ENCODE measurements at places on chromosomes 6 and 20.
A peak's percentile ranks its signal among the peaks of the same experiment; 100 is the strongest.

GRCh38 chr6:139855671-139856311, 481.3 kb upstream of the CITED2 start:
- DNase-seq, result no peak

GRCh38 chr6:148250975-148251685, 91.5 kb upstream of the SASH1 start:
- peak; percentile 55 for DNase-seq

DNA sequence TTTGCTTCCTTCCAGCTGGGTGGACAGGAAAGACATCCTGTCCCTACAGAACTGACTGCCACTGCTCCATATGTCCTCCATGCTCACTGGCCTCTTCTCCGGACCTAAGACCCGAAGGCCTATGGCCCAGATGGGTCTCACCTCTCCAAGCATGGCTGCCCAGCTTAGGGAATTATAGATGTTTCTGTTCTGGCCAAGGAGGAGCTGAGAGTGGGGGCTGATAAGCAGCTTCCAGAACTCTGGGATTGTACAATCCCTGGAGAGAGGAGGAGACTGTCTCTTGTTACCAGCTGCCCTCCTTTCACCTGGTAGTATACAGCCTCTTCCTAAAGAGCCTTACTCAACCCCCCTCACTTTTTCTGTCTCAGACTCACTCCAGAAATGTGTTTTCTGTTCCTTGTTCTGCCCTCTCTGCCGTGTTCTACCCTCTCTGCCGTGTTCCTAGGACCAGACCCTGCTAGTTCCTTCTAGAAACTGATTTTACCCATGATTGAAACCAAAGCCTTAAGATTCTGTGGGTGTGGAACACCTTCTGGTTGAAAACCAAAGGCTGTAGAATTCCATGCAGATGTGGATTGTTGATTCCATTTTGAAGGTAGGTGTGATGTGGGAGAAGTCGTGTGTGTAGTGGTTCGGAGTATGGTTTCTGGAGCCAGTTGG, 28.7 kb downstream of the ANKS1A start:
- DNase-seq, result no peak

GRCh38 chr6:722077-722524, 29.2 kb upstream of the EXOC2 start:
- peak; percentile 74 for DNase-seq

GRCh38 chr6:163186527-163186926, 228.0 kb upstream of the QKI start:
- DNase-seq, result no peak

DNA sequence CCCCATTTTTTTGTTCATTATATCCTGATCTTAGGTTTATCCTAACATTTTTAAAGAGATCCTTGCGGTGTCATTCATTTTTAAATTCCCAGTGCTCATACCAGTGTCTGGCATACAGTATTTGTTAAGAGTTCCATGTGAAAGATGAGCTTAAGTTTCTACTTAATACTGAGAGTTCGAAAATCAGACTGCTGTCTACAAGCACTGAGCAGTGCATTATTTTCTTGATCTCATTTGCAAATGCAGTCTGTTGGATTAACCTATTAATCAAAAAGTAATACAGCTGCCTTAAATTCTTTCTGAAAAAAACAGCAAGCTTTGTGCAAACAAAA, 663 bp downstream of the COQ3 start:
- DNase-seq, result no peak

DNA sequence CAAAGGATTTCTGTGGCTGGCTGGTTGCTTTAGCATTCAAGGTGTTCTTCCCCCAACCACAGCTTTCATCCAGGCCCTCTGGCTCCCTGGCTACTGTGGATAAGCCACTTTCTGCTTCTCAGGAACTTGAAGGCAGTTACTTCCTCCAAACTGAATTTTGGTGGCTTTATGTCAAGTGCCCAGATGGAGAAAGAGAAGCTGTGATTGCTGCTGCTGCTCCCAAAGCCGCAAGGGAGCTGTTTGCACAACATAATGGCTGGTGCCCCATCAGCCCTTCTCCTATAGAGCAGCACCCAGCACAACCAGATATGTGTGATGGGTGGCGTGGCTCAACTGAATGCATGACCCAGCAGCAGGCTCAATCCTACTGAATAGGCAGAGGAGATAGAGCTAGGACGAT, 465.2 kb downstream of the MAFB start:
- no peak for DNase-seq

DNA sequence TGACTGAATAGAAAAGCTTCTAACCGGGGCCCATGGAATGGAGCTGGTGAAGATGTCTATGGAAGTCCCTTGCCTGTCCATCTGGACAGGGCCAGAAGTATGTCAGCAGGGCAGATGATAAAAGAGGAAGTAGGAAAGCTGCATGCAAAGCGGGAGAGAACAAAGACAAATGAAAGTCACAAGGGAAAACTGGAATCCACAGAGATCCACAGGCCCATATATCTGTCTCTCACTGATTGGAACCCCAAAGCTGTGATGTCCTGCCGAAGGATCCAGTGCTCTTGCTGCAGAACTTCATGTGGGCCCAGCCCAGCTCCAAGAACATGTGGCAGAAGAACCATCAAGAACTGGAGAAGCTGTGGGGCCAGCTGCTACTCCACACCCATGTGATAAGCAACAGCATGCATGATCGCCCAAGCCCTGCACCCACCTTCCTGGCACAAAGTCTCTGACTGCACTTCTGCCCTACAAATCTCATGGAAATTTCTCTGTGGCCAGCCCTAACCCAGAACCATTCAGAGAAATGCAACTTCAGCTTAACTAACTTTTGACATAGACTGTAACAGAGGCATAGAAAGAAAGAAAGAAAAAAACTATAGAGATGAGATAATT, 716.0 kb downstream of the KIF16B start:
- DNase-seq, result no peak

DNA sequence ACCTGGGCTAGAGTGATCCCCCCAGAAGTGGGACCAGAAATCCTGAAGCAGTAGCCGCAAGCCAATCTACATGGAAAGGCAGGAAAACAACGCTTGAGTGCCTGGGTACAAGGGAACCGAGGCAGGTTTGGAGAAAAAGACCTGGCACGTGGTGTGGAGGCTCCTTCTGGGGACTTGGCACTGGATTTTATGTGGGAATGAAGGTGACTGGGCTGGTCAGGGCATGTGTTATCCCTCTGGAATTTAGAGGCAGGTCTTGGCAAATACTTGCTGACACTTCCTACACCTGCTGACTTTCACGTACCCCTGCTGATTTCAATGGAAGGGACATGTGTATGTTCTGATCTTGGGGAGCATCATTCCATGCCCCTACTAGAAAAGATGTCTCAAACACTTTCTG, 25.0 kb upstream of the FAM217A start:
- no peak for DNase-seq

DNA sequence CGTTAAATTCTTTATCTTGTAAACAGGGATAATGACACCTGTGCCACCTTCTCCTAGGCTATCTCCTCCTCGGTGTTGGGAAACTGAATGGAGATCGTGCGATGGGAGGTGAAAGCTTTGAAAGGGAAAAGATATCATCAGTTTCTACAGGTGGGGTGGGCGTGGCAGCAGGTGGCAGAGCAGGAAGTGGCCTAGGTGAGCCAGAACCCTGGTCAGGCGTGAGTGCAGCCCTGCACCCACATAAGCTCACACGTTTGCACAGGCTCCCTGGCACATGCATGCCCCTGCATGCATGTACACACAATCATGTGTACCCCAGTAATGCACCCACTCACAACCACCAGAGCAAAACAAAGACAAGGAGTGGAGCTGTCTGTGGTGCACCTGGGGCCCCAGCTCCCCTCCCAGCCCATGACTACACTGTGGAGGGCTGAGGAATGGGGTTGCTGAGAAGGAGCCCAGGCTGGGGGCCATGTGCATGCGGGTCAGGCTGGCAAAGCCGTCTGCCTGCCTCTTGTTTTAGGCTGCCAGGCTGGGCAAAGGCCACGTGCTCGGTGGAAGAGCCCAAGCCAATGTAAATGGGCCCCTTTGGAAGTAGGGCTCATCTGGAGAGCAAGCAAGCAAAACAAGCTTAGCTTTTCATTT, 61.5 kb downstream of the TFAP2C start:
- no peak for DNase-seq

DNA sequence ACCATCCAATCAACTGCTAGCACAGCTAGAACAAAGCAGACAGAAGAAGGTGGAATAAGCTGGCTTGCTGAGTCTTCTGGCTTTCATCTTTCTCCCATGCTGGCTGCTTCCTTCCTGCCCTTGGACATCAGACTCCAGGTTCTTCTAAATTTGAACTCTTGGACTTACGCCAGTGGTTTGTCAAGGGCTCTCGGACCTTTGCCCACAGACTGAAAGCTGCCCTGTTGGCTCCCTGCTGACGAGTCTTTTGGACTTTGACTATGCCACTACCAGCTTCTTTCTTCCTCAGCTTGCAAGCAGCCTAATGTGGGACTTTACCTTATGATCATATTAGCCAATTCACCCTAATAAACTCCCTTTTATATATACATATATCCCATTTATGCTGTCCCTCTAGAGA, 164.1 kb upstream of the GJE1 start:
- DNase-seq, result no peak

DNA sequence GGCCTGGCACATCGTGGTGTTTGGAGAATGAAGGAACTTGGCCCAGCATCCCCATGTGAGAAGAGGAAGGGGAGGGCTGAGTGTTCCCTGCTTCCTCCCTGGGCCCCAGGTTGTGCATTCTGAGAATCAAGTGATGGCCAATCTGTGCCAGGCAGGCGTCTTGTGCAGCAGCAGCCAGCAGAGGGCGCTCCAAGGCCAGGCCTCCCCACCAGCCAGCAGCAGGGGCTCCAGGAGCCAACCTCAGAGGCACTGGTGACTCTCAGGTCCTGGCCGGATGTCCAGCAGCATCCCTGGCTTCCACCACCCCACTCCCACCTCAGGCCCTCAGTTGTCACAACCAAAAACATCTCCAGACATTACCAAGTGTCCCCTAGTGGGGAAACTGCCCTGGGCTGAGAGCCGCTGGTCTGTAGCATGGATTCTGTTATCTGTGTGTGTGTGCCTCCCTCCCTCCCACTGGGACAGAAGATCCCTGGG, 192.0 kb downstream of the PREX1 start:
- no peak for DNase-seq

DNA sequence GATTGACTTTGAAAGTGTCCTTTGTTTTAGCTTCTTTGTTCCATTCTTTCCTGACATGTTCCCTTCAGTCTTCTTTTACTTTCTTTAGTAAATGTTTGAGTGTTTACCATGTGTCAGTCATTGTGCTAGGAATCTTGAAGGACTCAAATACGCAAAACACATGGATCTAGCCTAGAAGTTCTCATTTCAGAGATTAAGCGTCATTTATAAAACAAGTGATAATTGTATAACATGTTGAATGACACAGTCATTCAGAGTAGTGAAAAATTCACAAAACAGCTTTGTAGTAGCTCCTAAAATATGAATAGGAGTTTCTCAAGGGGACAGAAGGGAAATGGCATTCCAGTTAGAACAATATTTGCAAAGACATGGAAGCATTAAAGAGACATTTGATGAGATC, 66.9 kb downstream of the MACROD2 start:
- no peak for DNase-seq

DNA sequence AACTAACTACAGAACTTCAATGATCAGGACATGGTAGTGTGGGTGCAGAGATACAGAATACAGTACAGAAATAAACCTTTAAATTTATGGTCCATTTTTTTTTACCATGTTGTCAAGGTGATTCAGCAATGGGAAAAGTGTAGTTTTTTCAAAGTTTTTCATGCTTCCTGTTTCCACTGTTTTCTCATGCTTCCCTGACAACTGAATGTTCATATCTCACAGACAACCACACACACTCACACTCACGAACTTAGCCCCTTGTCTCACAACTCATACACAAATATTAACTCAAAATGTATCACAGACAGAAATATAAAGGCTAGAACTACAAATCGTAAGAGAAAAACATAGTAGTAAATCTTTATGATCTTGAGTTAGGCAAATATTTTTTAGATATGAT, 232.6 kb upstream of the CDYL start:
- no peak for DNase-seq

GRCh38 chr6:21180155-21180554, 413.4 kb upstream of the SOX4 start:
- DNase-seq, result no peak

DNA sequence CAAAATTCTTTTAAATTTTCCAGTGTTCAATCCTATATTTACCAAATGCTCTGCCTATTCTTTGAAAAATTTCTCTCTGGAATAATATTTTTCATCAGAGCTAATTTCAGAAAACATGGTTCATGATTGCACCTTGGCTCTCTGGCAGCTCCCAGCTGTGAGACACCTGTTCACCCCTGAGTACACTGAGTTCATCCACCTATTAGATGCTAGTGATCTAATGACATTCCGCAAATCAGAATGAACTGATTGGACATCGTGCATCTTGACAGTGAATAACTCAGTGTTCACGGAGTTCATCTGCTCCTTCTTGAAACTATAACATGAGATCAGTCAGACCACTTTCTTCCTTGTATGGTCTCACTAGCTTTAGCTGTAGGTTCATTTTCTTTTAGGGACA, 3.9 kb upstream of the SHPRH start:
- no peak for DNase-seq

GRCh38 chr6:157432231-157432891, 51.4 kb downstream of the ZDHHC14 start:
- DNase-seq, result no peak

DNA sequence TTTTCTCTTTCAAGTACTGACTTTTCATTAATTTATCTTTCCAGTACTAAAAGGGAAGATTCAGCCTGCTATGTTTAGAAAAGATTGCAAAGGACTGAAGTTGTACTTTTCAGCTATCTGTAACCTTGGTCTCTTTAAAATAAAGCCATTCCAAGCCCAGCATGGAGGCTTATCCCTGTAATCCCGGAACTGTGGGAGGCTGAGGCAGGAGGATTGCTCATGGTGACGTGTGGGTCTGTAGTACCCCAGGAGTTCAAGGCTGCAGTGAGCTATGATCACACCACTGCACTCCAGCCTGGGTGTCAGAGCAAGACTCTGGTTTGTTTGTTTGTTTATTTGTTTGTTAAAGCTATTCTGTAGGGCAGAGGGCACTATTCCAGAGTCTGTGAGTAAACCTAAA, 50.6 kb upstream of the TMEM170B start:
- DNase-seq, result no peak

DNA sequence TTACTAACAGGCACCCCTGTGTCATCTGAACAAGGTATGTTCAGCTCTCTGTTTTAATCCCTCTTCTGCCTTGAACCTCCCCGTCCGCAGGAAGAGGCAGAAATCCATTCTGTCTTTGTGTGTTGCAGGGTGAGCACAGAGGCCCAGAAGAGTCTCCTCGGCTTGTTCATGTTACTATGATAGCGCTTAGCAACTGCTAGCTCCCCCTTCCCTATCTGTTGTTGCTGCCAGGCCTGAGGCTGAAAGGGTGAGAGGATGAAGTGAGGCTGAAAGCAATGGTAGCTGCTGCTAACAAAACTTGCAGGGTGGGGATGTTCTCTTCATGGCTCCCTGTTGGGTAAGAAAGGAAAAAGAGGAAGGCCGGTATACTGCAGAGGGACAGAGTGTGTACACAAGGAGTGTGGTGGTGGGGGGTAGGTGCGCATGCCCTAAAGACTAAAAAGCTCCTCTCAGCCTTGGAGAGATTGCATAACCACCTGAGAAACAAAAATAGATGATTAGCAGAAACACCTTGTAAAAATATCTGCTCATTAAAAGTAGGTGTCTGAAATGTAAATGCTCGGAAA, 55.2 kb upstream of the CITED2 start:
- no peak for DNase-seq
